Ovary (tissue), 10 donors: ENCODE measurements at places on chromosomes 12 and 14. TPM values are rescaled to one million over a fixed set of nuclear protein-coding genes. Genes with fewer than 3 reads are reported as not detected.

Gene DACT1
- polyA plus RNA-seq, result 21.0 TPM

Gene SIRT4
- polyA plus RNA-seq, result 2.8 TPM

Gene PXMP2
- 12.4 TPM for polyA plus RNA-seq

Gene ACSM4
- polyA plus RNA-seq, result not detected

Gene GTF2H3
- 27.8 TPM for polyA plus RNA-seq

Gene KCNMB4
- polyA plus RNA-seq, result 4.0 TPM

Gene POLE2
- 2.5 TPM for polyA plus RNA-seq

Gene HHIPL1
- 1.2 TPM for polyA plus RNA-seq

Gene PLCZ1
- polyA plus RNA-seq, result not detected

Gene RND1
- polyA plus RNA-seq, result 2.1 TPM

Gene BCL11B
- polyA plus RNA-seq, result 0.08 TPM

Gene STAB2
- 6.4 TPM for polyA plus RNA-seq

Gene ASCL1
- polyA plus RNA-seq, result 0.12 TPM

Gene TAS2R42
- not detected for polyA plus RNA-seq

Gene CLEC12A
- polyA plus RNA-seq, result 0.97 TPM

Gene PLEKHG7
- not detected for polyA plus RNA-seq

Gene C12orf60
- 0.50 TPM for polyA plus RNA-seq

Gene FAM216A
- polyA plus RNA-seq, result 8.8 TPM

Gene TUNAR
- 0.37 TPM for polyA plus RNA-seq

Gene SLC7A8
- 104 TPM for polyA plus RNA-seq

Gene ENDOU
- 1.6 TPM for polyA plus RNA-seq

Gene CEP83
- 8.8 TPM for polyA plus RNA-seq

Gene SMOC1
- polyA plus RNA-seq, result 9.1 TPM

Gene TAS2R46
- polyA plus RNA-seq, result not detected

Gene POTEM
- not detected for polyA plus RNA-seq

Gene CLEC6A
- polyA plus RNA-seq, result not detected

Gene SMIM41
- 3.4 TPM for polyA plus RNA-seq

Gene PTPRO
- polyA plus RNA-seq, result 3.7 TPM

Gene SLC2A3
- polyA plus RNA-seq, result 14.1 TPM

Gene CEBPE
- not detected for polyA plus RNA-seq

Gene RPAP3
- polyA plus RNA-seq, result 15.6 TPM

Gene KHNYN
- polyA plus RNA-seq, result 44.4 TPM

Gene RGS6
- 1.0 TPM for polyA plus RNA-seq

Gene ZC2HC1C
- 0.46 TPM for polyA plus RNA-seq

Gene CLEC4C
- polyA plus RNA-seq, result 0.12 TPM

Gene MYF6
- polyA plus RNA-seq, result not detected

Gene ADGRD1
- polyA plus RNA-seq, result 12.2 TPM
